Cerebellar cortex (tissue), 1 donor: ENCODE measurements at places on chromosomes 6 and 20.

DNA sequence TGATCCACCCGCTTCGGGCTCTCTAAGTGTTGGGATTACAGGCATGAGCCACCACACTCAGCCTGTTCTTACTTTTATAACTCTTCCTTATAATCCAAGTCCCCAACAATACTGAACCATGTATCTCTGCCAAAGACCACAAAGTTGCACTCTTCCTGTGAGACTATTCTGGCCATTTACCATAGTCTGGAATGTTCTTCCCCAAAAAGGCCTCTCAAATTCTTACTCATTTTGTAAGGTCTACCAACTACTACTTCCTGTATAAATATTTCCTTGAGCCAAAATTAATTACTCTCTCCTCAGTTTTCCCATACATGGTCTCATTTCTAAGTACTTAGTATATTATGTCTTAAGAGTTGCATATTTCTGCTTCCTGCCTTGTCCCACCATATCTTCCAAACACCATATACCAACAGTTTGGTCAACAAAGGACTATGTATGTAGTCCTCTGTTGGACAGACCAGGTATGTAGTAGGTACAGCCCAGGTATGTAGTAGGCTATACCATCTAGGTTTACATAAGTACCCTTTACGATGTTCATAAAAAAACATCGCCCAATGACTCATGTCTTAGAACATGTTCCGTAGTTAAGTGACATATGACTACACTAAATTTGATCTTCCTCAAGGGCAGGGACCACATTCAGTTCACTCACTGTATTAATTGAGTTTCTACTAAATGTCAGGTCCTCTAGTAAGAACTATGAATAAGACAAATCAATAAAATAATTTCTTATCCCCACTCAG lies 22.0 kb downstream of the RANBP9 start:
- no peak for DNase-seq

- DNase-seq: no peak
Measured at GRCh38 chr6:152295346-152295745, 341.8 kb downstream of the SYNE1 start.

DNA sequence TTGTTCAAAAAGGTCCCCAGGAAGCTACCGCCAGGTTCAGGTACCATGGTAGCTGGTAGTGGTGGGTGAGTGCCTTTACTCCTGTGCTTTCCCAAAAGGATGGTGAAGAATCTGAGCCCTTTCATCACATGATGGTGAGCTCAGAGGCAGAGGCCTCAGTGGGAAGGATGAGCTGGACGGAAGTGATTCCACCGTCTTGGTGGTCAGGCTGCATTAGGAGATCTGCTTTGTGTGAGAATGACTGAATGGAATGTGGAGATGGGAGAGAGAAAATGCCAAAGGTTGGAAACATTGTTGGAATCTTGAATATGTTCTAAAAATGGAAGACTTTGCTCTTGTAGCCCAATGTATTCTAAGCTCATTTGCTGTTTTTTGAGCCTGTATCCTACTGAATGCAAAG lies 108.1 kb upstream of the SCP2D1 start:
- DNase-seq: no peak

DNA sequence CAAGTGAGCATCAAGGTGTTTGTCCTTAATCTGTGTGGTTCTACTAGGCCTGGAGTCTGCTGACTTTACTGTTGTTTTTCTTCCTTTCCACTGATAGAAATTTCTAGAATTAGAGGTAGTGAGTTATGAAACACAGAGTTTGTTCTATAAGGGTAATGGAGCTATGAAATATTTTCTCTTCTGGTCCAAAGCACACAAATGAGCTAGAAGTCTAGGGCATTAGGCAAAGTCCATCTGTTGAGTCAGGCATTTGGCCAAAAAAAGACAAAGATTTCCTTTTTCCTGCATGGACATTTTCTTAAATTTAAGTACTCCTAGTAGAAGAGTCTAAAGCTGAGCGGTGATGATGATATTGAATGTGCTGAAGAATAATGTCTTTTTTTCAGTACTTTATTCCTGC lies 174.3 kb upstream of the STXBP5 start:
- peak; percentile 75 for DNase-seq

DNA sequence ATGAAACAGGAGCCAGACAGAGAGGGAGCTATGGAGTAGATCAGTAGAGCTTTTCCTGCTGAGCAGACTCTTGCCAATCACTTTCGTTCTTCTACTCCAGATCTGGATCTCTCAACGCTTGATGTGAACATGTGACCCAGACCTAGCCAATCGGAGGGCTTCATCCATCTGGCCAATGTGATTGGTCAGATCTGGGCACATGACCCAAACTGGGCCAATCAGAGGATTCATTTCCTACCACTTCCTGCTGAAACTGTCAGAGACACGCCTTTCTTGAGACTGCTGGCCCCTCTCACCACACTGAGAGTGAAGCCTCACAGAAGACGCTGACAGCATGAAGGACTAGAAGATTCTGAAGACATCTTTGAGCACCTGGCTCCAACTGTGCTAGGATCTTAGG lies 44.2 kb upstream of the ZMYND8 start:
- no peak for DNase-seq

- DNase-seq: no peak
Measured at GRCh38 chr6:96775727-96776400, 61.4 kb downstream of the GPR63 start.
